SK-N-SH (cell line): ENCODE measurements at places on chromosomes 1 and 21. TPM values are rescaled to one million over a fixed set of nuclear protein-coding genes. Genes with fewer than 3 reads are reported as not detected.

DNA sequence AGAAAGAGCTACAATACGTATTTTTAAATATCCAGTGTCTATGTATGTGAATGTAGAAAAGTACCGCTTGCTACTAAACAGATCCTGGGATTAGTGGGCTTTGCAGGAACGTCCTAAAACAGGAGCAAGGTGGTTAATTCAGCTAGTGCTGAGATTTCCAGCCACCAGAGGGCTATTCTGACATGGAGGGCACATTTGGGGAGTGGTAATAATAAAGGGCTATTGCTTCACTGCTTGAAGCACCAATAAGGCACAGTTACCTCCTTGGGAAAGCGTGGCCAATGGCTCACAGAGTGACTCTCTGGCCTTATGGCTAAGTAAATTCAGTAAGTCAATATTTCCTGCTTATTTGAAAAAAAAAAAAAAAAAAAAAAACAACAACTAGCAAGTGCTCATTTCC is 152.4 kb downstream of the GABPA start:
- peaks cover 39% of the 10 kb centered on the region for H3K36me3 ChIP-seq
- H3K27me3 ChIP-seq: no peaks in the 10 kb centered on the region
- no peaks in the 10 kb centered on the region for H3K4me1 ChIP-seq

DNA sequence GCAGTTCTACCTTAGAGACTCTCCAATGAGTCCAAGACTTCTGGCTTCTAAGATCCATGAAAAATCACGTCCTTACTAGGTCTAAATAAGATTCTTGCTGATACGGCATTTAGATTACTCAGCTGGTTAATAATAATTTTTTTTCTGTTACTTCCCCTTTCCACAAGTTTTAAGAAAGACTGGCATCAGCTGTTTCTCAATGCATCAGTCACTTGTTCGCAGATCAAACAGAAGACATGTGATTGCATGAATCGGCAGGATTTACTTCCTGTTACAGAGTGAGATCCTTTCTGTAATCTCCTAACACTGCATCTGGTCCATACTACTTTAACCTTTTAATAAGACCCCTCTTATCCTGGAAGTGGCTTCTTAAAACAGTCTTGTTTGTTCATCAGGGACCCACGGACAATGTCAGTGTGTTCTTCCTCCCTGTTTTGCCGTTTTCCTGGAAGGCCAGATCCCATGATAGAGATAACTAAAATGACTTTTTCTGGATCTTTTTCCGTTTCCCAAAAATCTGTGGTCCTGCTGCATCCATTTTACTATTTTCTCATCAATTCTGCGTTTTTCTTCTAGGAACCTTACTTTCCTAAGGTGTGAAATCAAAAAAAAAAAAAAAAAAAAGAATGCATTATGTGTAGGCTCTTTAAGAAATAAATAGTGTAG is 6.1 kb downstream of the NPL start:
- no peak for DNase-seq
- no peak overlapping the region for H3K4me3 ChIP-seq
- H3K27me3 ChIP-seq: peaks cover 3% of the 10 kb centered on the region; the same call in 1 of the 2 replicates
- peaks cover 2% of the 10 kb centered on the region; the same call in 1 of the 2 replicates for H3K4me1 ChIP-seq
- H3K27ac ChIP-seq: no peak overlapping the region
- H3K36me3 ChIP-seq: no peaks in the 10 kb centered on the region

DNA sequence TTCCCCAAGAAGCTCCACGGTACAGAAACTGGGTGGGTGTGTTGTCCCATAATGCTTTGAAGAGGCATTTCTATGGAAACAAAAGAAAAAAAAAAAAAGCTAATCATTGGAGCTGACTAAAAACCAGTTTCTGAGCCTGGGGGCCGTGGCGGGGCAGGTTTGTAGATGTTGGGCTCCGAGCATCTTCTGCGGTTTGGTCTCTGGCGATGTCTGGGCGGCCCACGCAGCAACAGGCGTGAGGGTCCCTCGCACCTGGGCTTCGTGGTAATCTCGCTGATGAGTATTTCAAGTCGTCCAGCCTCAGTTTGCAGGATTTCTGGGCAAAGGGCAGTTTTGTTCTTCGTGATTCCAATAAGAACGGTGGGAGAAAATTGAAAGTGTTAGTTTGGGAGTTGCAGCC is 6.8 kb downstream of the TP73 start:
- peaks cover 3% of the 10 kb centered on the region; the same call in 1 of the 2 replicates for H3K4me1 ChIP-seq
- no peaks in the 10 kb centered on the region for H3K36me3 ChIP-seq
- no peak overlapping the region for H3K27ac ChIP-seq
- DNase-seq: no peak

DNA sequence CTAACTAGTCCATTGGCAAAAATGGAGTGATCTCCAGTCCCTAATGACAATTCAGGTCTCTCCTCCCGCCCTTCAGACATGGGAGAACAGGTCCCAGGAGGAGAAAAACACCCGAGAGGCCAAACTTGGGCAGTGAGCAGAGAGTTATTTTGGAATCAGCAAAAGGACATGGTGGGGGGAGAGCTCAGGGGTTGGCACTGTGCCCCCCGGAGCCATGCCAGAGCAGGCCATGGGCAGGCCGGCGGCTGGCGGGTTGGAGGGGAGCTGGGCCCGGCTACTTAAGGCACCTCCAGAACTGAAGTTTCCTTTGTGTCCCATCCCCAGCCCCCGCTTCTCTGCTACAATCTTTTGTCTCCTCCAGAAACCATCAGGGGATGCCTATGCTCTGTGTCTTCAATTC is 7.1 kb downstream of the LGR6 start:
- no peak overlapping the region for H3K4me3 ChIP-seq
- H3K36me3 ChIP-seq: no peaks in the 10 kb centered on the region
- no peaks in the 10 kb centered on the region for H3K4me1 ChIP-seq
- no peak overlapping the region for H3K27ac ChIP-seq
- H3K27me3 ChIP-seq: peaks cover 5% of the 10 kb centered on the region

DNA sequence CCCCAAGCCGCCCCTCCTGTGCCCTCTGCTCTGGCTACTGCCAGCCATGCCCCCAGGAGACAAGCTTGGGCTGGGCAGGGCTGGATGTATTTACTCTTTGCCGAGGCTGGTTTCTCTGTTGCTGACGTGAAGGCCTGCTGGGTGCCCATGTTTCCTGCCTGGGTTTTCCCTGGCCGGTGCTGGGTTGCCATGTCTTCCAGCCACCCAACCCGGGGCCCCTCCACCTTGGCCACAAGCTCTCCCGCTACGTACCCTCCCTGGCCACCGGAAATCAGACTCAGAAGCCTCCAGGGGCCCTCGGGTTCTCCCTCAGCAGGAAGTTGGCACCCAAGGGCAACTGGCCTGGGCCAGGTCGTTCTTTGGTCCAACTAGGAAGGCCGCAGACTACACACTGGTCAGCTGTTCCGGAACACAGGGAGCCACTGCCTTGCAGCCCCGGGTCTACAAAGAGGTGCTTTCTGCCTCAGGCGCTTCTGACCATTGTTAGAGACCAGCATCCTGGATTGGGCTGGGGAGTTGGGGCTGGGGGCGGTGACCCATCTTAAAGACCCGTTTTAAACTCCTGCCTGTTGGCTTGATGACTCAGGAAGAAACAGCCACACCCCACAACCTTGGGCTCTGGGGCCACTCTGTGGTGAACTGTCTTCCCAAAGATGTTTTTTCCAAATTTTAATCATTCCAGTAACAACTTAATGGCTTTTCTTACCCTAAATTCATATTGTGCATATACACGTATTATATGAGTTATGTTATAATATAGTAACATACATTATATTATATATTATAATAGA is 71.2 kb upstream of the RUNX3 start:
- H3K4me1 ChIP-seq: no peaks in the 10 kb centered on the region
- H3K27ac ChIP-seq: no peak overlapping the region
- no peak overlapping the region for H3K4me3 ChIP-seq
- H3K27me3 ChIP-seq: peaks cover 11% of the 10 kb centered on the region
- no peaks in the 10 kb centered on the region for H3K36me3 ChIP-seq

DNA sequence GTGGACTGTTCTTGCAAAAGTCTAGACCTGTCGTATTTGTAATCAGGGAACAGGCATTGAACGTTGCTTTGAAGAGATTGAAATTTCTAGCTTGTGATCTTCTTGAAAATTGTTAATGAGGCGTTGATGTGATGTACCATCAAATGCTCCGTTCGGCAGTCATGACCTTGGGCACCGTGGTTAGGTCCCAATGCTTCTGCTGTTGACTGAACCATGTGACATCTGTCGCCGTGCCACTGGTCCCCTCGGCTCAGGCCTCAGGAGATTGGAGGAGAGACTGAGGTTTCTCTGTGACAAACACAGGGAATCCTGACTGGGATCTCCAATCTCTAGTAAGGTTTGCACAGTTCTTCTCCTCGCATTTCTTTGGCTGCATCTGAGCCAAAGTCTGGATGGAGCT is 18.1 kb upstream of the KCNAB2 start:
- H3K36me3 ChIP-seq: no peaks in the 10 kb centered on the region
- no peak overlapping the region for H3K27ac ChIP-seq
- no peaks in the 10 kb centered on the region for H3K27me3 ChIP-seq
- DNase-seq: no peak
- no peak overlapping the region for H3K4me3 ChIP-seq

GRCh38 chr1:221458447-221459156 is 283.3 kb downstream of the DUSP10 start:
- peak overlapping the region; percentile 6; the same call in 1 of the 2 replicates for H3K4me3 ChIP-seq
- no peaks in the 10 kb centered on the region for H3K27me3 ChIP-seq
- peaks cover 23% of the 10 kb centered on the region for H3K4me1 ChIP-seq
- peak overlapping the region; percentile 82 for H3K27ac ChIP-seq
- peak; percentile 44 for DNase-seq

GRCh38 chr1:36023098-36023769 is 60.7 kb upstream of the TEKT2 start:
- H3K4me3 ChIP-seq: no peak overlapping the region
- H3K4me1 ChIP-seq: no peaks in the 10 kb centered on the region
- no peaks in the 10 kb centered on the region for H3K27me3 ChIP-seq
- H3K27ac ChIP-seq: no peak overlapping the region
- no peak for DNase-seq

DNA sequence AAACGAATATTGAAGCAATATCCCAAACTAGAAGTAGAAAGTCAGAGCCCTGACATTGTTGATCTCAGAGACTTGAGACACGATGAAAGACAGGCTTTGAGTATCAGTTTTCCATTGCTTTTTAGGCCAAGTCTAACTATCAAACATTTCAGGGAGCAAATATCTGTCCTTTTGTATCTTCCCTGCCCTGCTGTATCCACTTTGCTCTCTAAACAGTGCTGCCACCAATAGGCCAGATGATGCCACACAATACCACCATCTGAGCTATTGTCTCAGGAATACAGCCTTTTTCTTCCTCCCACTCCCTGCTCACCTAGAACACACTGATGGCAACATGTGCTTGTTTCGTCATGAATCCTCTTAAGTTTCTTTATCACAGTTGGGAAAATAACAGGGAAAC is 62.6 kb upstream of the SPAG17 start:
- no peaks in the 10 kb centered on the region; the same call in 1 of the 2 replicates for H3K27me3 ChIP-seq
- H3K36me3 ChIP-seq: no peaks in the 10 kb centered on the region
- peak; percentile 2 for DNase-seq
- H3K4me3 ChIP-seq: no peak overlapping the region; the same call in 1 of the 2 replicates
- H3K4me1 ChIP-seq: no peaks in the 10 kb centered on the region

DNA sequence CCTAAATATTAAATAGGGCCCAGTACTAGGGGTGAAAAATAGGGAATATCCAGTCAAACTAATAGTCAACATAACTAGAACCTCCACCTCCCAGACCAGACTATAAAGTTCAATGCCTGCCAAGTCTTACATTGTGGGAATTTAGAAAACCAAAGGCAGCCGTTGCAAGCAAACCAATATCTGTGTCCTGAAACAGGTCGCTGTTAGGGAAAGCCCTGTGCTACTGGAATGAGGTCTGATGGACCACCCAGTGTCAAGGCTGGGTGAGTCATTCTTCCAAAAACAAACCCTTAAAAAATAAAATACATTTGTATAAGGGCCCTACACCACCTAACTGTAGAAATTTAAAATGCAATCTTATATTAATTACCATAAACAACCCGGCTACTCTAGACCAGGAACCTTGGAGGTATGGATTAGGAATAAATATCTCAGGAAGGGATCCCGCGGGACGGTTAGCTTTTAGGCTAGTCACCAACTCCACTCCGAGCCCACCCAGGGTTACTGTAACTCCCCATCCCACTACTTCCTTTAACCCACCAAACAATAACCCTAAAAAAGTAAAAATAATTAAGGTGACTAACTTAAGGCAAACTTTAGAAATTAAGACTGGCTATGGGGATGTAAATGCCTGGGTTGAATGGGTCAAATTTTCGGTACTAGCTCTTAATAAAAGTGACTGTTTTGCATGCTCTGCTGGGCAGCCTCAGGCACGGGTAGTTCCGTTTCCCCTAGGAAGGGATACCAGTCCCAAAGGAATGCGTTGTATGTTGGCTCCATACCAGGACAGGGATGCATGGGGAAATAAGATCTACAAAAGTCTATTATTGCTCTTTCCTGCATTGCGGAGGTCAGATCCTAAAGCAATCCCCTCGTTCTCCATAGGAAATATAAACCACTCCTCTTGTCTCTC is 65.4 kb upstream of the TLR5 start:
- no peak for DNase-seq
- peaks cover 7% of the 10 kb centered on the region; the same call in 1 of the 2 replicates for H3K27me3 ChIP-seq
- H3K4me3 ChIP-seq: no peak overlapping the region

Gene CAPN2
- polyA plus RNA-seq: 208 and 209 TPM in 2 replicates

Gene KIF21B
- polyA plus RNA-seq: 0.24 and 0.26 TPM in 2 replicates

Gene MROH9
- 0.24 and 0.26 TPM in 2 replicates for polyA plus RNA-seq

Gene ORC1
- polyA plus RNA-seq: 4.9 and 5.2 TPM in 2 replicates
